Activated CD4-positive, alpha-beta T cell treated with anti-CD3 and anti-CD28 coated beads, Interleukin-2, amount 50 U/mL, for 4 hours (primary cell): ENCODE measurements at places on chromosomes 1 and 21.

- DNase-seq, result no peak
These were observed 6.7 kb downstream of the LDLRAP1 start for GRCh38 chr1:25550155-25550506.

DNA sequence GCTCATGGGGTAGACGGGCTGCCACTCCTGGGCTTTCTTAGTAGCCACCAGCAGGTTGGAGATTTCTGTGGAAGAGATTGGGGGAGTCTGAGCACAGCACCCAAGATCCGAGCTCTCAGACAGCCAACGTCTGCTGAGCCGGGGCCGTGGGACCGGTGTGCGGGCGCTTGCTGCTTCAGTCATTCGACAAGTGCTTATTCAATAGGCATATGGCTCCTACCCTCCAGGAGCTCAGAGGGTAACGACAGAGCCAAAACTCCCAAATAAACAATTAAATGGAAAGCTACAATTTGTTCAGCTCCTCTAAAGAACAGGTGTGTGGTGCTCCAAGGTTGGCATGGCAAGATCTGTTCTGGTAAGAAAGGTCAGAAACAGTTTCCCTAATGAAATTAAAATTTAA, 106.0 kb downstream of the RAVER2 start:
- DNase-seq, result no peak

DNA sequence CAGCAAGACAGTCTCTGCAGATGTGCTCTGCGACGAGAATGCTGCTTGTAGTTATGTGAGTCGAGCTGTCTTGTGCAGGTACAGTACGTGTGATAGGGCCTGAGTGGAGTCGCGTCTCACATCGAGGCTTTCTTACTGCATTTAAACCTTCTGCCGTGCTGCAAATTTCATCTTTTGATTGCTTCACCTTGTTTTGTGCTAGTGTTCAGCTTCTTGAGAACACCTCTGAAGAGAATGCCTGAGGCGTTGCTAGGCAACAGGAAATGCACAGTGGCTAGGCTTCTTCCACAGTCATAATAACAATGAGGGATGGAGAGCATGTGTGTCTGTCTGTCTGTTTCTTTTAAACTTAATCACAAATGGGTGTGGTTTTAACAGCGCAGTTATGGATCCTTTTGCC, 52.9 kb downstream of the MRPS6 start:
- DNase-seq, result no peak

DNA sequence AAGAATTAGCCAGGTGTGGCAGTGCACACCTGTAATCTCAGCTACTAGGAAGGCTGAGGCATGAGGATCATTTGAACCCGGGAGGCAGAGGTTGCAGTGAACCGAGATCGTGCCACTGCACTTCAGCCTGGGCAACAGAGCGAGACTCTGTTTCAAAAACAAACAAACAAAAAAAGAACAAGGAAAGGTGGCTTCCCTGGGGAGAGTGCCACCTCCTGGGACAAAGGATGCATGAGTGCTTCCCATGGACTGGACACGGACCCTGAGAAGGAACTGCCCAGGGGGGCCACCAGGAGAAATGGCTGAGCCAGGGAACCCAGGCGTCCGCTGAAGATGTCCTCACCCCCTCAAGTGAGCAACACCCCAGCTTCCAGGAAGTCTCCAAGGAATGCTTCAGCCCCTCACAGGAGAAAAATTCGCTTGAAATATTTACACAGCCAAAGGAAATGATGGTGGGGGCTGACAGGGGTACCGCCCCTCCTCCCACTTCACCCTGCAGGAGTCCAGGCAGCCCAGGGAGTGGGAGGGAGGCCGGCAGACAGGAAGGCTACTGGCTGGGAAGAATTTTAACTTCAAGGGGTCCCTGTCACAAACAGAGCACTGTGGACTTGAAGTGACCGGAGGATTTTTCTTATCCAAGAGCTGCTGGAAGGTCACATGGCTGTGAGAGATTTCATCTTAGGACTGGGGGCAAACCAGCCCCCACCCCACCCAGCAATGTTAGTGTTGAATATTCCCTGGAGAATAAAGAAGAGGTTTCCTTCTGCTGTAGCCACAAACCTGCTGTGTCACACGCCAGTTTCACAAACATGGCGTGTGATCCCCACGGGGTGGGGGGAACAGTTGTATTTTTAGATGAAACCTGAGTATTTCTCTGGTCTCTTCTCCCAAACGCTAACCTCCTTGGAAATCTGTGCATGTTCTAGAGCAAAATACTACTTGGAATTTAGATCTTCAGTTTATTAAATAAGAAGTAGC, 90.8 kb upstream of the SLC25A33 start:
- DNase-seq, result no peak

GRCh38 chr1:47812904-47813514, 184.2 kb downstream of the TRABD2B start:
- DNase-seq, result no peak

- peak; percentile 35 for DNase-seq
These were observed 1.9 kb downstream of the BTBD19 start for GRCh38 chr1:44810101-44810761.

DNA sequence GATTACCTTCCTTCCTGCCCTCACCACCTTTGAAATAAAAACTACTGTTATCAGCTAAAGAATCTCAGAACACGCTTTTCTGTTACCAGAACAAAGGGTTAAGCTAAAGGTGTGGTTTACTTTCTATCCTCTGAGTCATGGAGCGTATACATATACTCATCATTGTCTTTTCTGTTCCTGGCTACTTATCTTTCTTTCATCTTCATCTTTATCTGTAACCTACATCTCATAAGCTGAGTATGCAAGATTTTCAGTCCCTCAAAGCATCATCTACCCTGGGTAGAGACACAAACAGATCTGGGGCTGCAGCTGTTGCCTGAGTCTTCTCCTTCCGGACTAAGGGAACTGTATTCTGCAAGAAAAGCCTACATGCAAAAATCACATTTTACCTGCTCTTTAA, 75.6 kb downstream of the LMO4 start:
- DNase-seq, result no peak

DNA sequence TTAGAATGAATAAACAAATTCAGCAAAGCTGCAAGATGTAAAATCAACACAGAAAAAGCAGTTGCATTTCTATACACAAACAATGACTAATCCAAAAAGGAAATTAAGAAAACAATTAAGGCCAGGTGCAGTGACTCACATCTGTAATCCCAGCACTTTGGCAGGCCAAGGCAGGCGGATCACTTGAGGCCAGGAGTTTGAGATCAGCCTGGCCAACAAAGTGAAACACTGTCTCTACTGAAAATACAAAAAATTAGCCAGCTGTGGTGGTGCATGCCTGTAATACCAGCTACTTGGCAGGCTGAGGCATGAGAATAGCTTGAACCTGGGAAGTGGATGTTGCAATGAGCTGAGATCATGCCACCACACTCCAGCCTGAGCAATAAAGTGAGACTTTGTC, 22.3 kb downstream of the THEM4 start:
- no peak for DNase-seq

DNA sequence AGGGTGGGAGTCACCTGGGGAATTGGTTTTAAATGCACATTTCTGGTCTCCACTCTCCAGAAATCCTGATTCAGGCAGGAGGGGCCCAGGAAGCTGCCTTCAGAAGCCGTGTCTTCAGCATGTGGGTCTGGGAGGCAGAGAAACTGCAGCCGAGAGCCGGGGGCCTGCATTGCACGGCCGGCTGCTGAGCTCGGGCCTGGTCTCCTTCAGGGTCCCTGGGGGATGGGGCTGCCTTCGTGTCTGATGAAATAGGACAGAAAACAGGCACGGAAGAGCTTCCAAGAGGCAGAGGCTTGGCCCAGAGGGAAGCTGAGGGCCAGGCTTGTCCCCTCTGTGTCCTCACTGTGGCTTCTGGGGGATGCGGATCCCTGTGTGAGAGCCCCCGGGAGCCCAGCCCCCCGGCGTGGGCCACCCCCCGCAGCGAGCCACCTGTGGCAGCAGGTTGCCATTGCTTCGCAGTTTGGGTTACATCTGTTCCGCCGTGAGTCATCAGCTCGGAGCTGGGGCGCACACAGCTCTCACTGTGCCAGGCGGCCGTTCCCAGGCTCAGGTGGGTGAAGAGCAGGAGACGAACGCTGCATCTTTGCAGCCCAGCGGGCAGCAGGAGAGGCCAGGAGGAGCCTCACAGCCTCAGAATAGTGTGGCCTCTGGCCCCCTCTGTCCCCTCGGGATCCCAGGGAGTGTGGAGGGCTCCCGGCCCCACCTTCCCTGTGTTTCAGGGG, 72.4 kb downstream of the AJAP1 start:
- DNase-seq, result no peak

DNA sequence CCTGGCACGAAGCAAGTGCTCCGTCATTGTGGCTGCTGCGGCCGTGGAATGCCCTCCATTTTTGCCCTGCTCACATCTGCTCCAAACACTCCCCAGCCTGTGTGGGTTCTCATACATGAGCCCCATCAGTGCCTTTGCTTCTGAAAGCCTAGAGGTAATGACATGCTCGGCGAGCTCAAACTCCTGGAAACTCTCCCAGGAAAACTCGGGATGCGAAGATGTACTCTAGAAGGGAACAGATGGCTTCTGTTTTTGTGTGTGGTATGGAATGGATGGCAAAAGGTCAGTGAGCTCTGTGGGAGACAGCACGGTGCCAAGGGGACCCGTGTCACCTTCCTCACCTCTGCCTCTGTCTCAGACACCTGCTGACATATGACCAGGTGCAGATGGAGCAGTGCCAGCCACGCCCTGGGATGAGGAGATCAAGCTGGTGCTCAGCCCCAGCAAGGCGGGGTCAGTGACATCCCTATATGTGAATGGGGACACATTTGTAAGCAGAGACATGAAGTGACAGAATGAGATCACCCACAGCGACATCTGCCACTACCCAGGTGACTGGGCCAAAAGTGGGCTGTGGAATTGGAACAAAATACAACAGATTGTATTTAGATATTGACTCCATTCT, 84.1 kb upstream of the COX20 start:
- no peak for DNase-seq

DNA sequence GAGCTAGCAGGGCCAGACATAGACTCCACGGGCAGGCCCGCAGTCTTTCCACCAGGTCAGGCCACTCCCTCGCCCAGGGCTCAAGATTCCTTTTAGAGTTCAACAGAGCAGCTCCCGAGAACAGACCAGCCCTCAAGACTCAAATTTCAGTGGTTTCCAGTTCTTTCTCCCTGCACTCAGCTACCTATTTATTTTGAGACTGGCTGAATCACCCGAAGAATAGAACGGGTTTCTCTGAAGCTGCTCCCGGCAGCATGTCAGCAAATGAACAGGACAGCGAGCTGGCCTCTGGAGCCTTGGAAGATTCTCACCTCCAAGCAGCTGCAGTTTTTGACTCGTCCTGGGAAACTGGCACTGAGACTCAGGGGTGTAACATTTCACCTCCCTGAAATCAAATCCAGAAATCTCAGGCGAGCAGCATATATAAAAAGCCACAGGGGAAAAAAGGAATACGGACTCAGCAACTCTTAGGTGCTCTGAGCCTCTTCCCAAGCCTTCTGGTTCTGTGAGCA, 177.9 kb downstream of the CLIC6 start:
- no peak for DNase-seq
